ENCODE measurements at places on chromosomes 3 and 15.
A peak's percentile ranks its signal among the peaks of the same experiment; 100 is the strongest.

DNA sequence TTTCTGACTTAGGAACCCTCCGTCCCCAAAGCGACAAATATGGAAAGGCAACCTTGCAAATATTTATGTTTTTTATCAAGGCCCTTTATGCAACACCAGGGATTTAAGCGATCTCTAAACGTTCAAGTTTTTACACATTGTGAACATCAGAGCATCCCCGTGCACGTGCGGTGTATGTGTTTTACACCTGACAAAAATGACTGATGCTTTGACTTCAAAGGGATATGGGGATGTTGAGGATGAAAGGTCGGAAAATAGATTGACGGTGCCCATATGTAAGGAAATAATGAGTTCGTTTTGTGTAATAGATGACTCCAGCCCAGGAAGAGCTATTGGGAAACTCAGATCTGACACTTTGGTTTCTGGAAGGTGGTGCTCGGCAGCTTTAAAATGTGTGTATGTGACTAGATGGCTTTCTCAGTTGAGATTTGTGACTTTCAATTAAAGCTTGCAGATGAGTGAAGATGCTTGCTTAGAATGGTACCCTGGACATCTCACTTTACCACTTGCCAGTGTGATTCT is 866 bp downstream of the SLC49A4 start:
- no peak for DNase-seq

- DNase-seq = no peak
Observed at GRCh38 chr3:155308831-155309230, 15.3 kb upstream of the STRIT1 start.

GRCh38 chr15:64229129-64229724 is 66.4 kb upstream of the PPIB start:
- DNase-seq = no peak

DNA sequence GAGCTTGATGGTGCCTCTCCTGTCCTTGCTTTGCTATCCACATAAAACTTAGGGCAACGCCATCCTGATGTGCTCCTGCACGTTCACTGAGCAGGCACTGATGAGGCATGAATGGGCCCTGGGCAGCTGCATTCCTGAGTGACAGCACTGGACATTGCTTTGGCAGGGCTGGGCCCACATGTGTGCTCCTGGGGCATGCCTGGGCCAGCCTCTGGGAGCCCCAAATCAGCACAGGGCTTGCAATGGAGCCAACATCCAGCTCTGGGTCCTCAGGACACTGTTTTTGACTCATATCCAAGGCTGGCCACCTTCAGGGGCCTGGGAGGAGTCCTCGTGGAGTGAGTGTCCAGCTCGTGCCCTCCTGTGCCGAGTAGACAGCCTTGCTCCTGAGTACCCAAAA is 5.9 kb upstream of the TKT start:
- DNase-seq = no peak

DNA sequence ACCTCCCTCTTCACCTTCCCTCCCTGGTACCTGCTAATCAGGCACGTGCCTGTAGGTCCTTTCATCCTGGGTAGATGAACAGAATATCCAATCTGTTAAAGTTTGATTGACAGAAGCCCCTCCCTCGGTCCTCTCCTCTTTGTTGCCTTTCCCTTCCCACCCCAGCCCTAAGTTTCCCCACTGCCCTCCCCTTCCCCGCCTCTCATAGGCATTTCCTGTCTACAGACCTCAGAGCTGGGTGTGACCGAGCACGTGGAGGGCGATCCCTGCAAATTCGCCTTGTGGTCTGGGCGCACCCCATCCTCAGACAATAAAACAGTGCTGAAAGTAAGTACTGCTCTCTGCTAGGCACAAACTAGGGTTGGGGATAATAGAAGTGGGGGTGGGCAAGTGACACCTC is 239.2 kb upstream of the UMPS start:
- no peak for DNase-seq

DNA sequence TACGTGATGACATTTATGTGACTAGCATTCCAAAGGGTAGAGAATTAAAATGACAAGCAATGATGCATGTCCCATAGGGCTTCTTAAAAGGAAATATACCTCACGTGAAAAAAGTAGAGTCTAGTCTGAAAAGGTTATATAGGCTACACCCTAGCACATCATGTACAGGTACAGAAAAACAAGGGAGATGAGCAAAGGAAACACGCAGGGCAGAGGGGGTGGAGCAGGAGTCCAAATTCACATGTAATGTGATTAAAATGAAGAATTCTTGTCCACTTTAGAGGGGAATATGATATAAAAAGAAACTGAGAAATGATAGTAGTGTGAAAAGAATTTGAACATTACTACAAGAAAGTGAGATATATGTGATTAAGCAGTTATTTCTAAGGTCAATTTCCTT is 59.4 kb downstream of the HACD2 start:
- no peak for DNase-seq

- DNase-seq = no peak
Observed at GRCh38 chr3:126370606-126371005, 13.4 kb upstream of the KLF15 start.

DNA sequence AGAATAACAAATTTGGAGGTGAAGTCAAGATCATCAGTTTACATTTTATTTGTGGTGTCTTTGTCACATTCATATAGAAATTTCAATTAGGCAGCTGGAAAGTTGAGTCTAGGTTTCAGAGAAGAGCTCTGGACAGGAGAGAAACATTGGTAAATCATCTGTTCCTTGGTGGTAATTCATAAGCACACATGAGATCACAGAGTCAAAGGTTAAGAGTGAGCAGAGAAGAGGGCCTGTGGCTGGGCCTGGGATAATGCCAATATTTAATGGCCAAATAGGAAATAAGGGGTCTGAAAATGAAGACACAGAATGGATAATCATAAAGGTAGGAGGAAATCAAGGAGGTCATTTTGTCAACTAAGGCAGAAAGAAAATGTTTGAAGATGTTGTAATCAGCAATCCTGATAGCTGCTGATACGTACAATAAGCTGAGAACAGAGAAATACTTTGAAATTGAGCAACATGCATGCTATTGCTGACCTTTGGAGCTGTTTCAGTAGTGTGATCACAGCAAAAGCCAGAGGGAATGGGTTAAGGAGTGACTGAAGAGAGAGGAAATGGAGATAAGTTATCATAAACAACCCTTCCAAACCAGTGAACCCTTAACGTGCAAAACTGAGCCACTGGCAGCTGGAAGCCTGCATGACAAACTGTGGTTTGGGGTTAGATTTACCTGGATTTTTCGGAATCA is 692.8 kb downstream of the AGBL1 start:
- DNase-seq = no peak

- DNase-seq = no peak
Observed at GRCh38 chr3:8001712-8002111, 499.9 kb upstream of the LMCD1 start.

GRCh38 chr3:29181872-29182271 is 99.0 kb upstream of the RBMS3 start:
- DNase-seq = no peak

DNA sequence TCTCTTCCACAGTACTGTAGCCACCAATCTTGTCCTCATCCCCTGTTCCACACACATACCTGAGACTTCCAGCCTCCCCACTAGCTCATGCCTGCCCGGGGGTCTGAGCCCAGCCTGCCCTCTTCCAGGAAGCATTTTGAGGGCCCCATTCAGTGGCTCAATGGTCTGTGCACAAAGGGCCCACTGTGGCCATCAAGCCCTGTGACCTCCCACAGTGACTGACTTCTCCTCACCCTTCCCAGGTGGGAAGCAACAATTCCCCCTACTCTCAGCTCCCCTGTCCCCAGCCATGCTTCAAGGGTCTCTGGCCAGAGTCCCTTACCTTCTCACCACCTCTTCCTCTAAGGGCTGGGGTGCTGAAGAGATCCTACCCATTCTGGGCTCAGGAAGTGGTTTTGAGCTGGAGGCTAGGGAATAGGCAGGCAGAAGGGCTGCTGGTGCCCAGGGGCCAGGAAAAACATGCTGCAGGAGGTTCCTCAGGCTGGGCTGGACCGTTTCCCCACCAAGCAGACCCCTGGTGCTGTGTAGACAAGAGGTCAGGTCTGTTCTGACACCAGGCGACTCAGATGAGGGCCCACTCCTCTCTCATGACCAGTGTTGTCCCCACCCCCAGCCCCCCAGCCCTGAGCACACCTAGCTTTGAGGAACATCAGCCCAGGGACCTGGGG is 3.0 kb upstream of the KLF15 start:
- DNase-seq = no peak

DNA sequence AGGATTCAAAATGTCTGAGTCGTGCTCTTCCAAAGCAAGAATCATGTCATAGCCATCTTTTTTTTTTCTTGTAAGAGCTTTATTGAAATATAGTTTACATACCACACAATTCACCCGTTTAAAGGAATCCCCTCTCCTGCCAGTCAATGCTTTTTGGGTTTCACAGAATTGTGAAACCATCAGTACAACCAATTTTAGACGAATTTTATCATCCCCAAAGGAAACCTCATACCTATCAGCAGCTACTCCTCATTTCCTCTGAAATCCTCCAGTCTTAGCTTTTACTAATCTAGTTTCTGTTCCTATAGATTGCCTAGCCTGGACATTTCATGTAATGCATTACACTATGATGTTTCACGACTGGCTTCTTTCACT is 39.6 kb downstream of the ADIPOQ start:
- no peak for DNase-seq

- DNase-seq = no peak
Observed at GRCh38 chr3:45366290-45366689, 22.1 kb upstream of the LARS2 start.

DNA sequence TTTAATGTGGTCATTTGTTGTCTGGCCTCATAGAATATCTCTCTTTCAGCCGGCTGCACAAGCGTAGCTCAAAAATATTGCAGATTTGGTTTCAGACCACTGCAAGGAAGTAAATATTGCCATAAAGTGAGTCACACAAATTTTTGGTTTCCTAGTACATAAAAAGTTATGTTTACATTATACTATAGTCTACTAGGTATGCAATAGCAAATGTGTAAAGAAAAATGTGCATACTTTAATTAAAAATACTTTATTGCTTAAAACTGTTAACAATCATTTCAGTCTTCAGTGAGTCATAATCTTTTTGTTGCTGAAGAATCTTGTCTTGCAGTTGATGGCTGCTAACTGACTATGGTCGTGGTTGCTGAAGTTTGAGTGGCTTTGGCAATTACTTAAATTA is 425.1 kb upstream of the ROBO1 start:
- DNase-seq = no peak

DNA sequence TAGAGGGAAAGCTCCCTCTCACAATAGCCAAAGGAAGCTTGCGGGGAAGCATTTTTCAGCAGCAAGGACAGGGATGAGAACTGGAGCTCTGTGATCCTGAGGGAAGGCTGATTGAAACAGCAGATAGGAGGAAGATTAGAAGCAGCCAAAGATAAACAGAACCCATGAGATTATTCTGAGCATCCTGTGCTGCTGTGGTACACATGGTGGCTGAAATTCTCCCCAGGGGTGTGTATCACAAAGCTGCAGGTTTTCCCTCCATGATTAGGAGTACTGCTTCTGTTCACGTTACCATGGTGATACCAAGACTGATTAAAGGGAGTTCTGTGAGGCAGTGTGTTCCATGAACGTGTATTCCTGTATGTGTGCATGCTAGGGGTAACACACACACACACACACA is 30.3 kb upstream of the PSMD6 start:
- DNase-seq = no peak

DNA sequence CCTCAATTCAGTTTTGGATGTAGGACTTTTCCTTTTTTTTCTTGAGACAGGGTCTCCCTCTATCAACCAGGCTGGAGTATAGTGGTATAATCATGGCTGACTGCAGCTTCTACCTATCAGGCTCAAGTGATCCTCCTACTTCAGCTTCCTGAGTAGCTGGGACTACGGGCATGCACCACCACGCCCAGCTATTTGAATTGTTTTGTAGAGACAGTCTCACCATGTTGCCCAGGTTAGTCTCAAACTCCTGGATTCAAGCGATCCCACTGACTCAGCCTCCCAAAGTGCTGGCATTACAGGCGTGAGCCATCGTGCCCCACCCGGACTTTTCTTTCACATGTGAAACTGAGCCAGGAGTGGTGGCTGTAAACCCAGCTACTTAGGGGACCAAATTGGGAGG is 3.5 kb downstream of the RNU5B-1 start:
- no peak for DNase-seq

DNA sequence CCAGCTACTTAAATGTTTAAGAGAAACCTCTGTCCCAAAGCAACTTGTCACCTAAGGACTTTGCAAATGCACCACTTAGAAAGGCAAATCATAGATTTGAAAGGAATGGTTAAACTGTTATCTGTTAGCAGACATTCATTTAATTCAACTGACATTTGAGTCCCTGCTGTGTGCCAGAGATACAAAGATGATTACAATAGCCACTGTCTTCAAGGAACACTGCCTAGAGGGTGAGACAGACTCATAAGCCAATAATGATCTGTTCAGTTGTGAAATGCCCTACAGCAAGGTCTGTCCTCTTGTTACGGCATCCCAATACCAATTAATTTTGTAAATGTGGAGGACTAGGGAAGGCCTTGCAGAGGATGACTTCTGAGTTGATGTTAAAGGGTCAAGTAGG is 113.1 kb downstream of the ATG7 start:
- DNase-seq = no peak

GRCh38 chr15:31202953-31203352 is 101.4 kb upstream of the TRPM1 start:
- no peak for DNase-seq

DNA sequence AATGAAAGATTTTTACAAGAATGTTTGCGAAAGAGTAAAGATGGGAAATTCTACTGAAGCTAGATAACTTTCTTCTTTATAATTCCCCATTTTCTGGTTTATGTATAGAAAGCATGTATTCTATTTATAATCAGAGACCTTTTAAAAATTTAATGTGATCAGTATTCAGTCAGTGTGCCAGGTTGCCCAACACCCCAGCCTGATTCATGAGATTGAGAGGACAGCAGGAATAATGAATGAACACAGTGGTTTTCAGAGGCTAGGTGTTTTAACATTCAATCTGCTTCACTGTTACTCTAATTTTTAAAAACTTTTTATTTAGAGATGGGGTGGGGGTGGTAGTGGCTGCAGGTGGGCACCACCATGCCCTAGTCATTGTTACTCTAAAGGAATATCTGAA is 4.7 kb downstream of the WWTR1 start:
- DNase-seq = no peak

DNA sequence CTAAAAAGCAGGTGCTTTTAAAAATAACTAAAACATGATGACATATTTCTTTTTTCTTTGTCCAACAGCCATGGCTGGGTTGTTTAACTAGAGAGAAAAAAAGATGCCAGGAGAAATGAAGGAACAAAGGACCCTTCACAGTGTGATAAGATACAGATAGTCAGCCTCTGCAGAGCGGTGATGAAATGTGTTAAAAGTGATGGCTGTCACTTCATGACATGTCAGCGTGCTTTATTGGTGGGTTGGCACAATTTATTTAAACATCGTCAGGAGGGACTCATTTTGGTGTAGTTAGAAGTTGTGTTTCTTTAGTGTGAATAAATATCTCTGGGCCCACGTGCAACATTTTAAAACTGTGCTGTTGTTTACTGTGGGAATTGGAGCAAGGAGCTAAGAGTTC is 887.4 kb upstream of the CFAP20DC start:
- DNase-seq = no peak

GRCh38 chr3:184590795-184591194 is 29.2 kb downstream of the EPHB3 start:
- no peak for DNase-seq

GRCh38 chr3:11386465-11387113 is 114.4 kb downstream of the ATG7 start:
- DNase-seq = no peak

GRCh38 chr15:31347067-31347975 is 20.7 kb downstream of the KLF13 start:
- DNase-seq = peak; percentile 70

- DNase-seq = no peak
Observed at GRCh38 chr15:40952301-40952900, 870 bp upstream of the CHAC1 start.

Measured in activated naive CD8-positive, alpha-beta T cell treated with anti-CD3 and anti-CD28 coated beads, Interleukin-2, amount 50 U/mL, for 16 hours (primary cell).